ENCODE measurements at places on chromosomes 6 and 20.

DNA sequence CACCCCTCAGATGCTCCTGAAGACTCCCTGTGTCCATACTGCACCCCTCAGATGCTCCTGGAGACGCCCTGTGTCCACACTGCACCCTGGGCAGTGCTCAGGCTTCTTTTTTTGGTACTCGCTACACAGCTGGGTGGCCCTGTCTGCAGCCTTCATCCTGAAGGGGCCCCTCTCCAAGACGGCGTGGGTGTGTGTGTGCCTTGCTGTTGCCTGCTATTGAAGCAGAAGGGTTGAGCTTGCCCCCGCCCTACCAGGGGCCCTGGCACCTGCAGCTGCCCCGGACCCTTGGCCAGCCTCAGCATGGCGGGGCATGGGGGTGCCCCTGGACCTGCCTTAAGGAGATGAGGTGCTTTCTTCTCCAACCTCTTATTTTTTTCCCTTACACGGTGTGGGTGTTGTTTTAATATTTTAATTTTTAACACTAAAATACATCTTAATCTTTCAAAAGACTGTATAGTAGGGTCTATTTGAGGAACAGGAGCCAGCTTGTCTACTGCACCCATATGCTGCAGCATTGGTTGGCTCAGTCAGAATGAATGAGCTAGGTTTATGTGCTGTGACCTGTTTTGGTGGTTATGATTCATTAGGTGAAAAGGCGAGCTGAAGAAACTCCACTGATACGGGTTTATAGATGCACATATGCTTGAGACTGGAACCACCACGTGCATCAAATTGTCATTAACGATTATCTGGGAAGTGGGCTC lies 135.9 kb downstream of the AGPAT4 start:
- no peak for DNase-seq

DNA sequence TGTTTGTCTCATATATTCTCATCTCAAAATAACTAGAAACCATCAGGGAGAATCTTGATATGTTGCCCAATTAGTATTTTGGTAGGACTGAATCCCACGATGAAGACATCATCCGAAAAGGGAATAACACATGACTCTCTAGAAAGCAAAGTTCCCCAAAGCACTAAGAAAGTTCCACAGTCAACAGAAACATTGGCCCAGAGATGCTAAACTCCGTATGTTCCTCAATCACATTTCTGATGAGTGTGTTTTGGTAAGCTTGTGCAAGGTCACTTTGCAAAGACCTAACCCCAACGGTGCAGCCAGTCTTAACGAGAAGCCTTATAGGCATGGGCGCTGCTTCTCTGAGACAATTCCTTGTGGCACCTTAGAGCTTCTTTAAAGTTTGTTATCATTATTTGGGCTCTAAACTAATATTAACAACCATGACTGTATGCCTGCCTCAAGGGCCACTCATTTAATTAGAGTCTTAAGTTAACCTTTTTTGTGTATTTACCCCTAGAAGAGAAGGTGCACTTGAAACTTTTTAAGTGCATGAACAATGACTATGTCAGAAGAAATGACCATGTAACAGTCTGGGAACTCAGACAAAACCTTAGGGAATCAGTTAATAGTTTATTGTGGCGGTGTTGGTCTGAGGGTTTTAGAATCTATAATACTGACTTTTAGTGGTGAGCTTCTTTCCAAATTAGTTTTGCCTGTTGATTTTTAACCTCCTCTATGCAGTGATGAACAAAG lies 202.0 kb upstream of the RAB32 start:
- no peak for DNase-seq

DNA sequence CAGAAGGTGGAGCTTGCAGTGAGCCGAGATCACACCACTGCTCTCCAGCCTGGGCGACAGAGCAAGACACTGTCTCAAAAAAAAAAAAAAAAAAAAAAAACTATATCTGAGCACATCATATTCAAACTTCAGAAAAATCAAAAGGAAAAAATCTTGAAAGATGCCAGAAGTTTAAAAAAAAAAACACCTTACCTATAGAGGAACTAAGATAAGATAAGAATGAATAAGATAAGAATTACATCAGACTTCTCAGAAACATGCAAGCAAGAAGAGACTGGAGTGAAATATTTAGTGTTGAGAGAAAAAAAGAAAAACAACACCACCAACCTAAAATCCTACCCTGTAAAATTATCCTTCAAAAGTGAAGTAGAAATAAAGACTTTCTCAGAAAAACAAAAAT lies 116.8 kb upstream of the ARID1B start:
- no peak for DNase-seq

DNA sequence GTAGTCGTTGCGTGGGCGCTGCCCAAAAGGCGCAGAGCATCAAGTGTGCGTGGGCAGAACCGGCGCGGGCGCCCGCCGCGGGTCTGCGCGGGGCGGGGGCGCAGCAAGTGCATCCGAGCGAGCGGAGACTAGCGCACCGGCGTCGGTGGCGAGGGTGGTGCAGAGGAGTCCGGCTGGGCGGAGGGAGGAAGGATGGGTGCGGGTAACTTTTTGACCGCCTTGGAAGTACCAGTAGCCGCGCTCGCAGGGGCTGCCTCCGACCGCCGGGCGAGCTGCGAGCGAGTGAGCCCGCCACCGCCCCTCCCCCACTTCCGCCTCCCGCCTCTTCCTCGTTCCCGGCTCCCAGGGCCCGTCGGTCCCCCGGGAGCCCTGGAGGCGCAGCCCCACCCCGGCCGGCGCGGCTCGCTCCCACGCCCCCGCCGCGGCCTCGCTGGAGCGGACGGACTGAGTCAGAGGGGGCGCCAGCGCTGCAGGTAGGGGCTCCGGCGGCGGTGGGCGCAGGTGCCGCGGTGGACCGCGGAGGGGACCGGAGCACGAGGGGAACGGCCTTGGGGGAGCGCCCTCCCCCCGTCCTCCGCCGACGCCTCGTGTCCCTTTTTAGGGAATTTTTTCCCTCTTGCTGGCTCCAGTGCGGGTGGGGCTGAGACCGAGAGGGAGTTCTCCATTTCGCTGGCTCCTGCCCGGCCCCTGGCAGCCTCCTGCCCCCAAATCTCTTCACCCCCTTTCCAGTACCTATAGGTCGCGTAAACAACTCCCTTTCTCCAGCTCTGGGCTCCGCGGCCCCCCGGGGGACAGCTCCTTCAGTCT lies 1.6 kb upstream of the DBNDD2 start:
- DNase-seq, result peak; percentile 71

- no peak for DNase-seq
Observed at GRCh38 chr20:57667924-57668782, 41.7 kb downstream of the PMEPA1 start.

DNA sequence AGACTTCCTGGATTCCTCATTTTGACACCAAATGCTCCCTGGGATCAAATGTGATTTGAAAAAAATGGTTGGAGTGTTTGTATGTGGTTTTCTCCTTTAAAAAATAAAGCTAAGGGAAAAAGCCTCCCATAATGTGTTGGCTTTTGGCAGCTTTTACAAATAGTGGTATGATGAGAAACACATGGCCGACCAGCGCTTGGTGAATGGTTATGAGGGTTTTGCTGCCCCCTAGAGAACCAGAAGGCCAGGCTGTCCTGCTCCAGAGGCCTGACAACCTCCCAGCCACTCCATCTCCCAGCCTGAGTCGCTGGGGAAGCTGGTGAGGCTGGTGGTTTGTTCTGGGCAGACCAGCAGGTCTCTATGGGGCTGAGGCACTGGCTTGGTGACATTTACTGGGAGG lies 69.3 kb downstream of the CLIC5 start:
- no peak for DNase-seq

Data from stimulated activated CD4-positive, alpha-beta T cell treated with anti-CD3 and anti-CD28 coated beads, Interleukin-2, amount 100 ng/mL, for 24 hours (primary cell).